ENCODE measurements at places on chromosomes 5 and 9. TPM values are rescaled to one million over a fixed set of nuclear protein-coding genes. Genes with fewer than 3 reads are reported as not detected.

Gene LCN9
- total RNA-seq, result not detected

Gene HAVCR2
- 6.8 TPM for total RNA-seq

Gene TLN1
- total RNA-seq, result 299 TPM

Gene PTGER4
- total RNA-seq, result 20.7 TPM

Gene CDKN2A
- total RNA-seq, result 36.5 TPM

Gene VCP
- total RNA-seq, result 280 TPM

Gene NME5
- 2.3 TPM for total RNA-seq

Gene NADK2
- total RNA-seq, result 12.4 TPM

Gene BTNL9
- not detected for total RNA-seq

Gene ANKRD31
- not detected for total RNA-seq

Gene OGN
- not detected for total RNA-seq

Gene HTR4
- total RNA-seq, result not detected

Gene POLR1E
- 19.5 TPM for total RNA-seq

Gene HAVCR1
- 2.1 TPM for total RNA-seq

Gene NUTM2G
- total RNA-seq, result not detected

Gene KLF4
- 21.7 TPM for total RNA-seq

Gene PCDHB7
- 0.63 TPM for total RNA-seq

Gene NKD2
- 0.13 TPM for total RNA-seq

Gene SNCAIP
- total RNA-seq, result 5.2 TPM

Gene PURA
- 4.4 TPM for total RNA-seq

Gene DMRT3
- total RNA-seq, result 8.8 TPM

Gene OTP
- total RNA-seq, result not detected

Gene CCDC192
- total RNA-seq, result not detected

Gene ST6GALNAC6
- total RNA-seq, result 37.0 TPM

Gene MYOZ3
- 1.5 TPM for total RNA-seq

Gene MYO10
- 26.7 TPM for total RNA-seq

Gene HSPB3
- not detected for total RNA-seq

Gene AMACR
- 9.9 TPM for total RNA-seq

Gene CTSV
- 3.7 TPM for total RNA-seq

Gene EIF4E1B
- total RNA-seq, result not detected

Gene HACD4
- total RNA-seq, result 2.1 TPM

Gene FOXD4L3
- not detected for total RNA-seq

Measured in mesangial cell (primary cell).